IMR-90 (cell line): ENCODE measurements at places on chromosomes 16 and 17.

- DNase-seq: peak; percentile 20
Measured at GRCh38 chr16:88009563-88010342, 58.5 kb downstream of the BANP start.

- no peak for DNase-seq
Measured at GRCh38 chr17:60751884-60752283, 74.2 kb downstream of the BCAS3 start.

GRCh38 chr17:58328195-58329034 is at the start of gene TSPOAP1:
TSPOAP1 (minus strand) TSS chr17:58328795; CDS start chr17:58327920, 875 bp downstream.
- DNase-seq: no peak

DNA sequence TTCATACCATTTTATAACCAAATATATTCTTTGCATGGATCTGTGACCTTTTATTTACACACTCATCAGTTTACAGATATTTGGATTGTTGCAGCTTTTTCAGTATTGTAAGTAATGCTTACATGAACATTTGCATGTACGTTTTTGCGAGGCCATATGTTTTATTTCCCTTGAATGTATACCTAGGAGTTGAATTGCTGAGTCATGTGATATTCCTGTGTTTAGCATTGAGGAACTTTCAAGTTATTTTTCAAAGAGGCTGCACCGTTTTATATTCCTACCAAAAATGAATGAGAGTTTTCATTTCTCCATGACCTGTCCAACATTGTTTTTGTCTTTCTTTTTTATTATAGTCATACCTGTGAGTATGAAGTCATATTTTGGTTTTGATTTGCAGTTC is 392.1 kb downstream of the CNTNAP4 start:
- no peak for DNase-seq

- no peak for DNase-seq
Measured at GRCh38 chr16:88536510-88536909, 33.7 kb upstream of the ZC3H18 start.

DNA sequence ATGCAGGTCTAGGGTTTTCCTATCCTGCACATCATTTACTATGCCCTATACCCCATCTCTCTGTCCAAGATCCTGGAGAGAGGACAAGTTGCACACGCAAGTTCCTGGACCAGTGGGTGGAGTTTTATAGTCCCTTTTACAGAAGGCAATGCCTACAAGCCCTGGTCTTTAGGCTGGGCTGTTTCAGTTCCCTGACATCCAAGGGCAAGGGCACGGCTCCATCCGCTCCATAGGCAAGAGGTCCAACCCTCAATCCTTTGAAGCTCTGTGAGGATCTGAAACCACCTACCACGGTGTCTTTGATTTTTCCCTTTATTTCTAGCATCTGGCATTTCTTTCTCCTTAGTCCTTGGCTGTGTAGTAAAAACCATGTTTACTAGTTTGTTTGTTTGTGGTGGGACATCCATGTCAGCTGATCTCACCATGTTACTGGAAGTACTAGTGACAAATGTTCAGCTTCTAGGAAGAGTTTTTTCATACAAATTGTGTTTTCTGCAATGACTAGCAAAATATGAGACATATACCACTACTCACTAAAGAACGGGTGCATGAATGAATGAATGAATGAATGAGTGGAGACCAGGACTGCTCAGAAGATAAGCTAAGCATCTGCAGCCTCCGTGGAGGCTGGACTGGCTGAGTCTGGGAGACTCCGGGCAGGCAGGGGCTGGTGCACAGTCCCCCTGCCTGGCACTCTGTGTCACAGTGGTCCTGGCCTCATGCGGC is 359.4 kb downstream of the SLC39A11 start:
- DNase-seq: no peak

GRCh38 chr17:8844229-8845218 is 22.9 kb downstream of the PIK3R6 start:
- no peak for DNase-seq

DNA sequence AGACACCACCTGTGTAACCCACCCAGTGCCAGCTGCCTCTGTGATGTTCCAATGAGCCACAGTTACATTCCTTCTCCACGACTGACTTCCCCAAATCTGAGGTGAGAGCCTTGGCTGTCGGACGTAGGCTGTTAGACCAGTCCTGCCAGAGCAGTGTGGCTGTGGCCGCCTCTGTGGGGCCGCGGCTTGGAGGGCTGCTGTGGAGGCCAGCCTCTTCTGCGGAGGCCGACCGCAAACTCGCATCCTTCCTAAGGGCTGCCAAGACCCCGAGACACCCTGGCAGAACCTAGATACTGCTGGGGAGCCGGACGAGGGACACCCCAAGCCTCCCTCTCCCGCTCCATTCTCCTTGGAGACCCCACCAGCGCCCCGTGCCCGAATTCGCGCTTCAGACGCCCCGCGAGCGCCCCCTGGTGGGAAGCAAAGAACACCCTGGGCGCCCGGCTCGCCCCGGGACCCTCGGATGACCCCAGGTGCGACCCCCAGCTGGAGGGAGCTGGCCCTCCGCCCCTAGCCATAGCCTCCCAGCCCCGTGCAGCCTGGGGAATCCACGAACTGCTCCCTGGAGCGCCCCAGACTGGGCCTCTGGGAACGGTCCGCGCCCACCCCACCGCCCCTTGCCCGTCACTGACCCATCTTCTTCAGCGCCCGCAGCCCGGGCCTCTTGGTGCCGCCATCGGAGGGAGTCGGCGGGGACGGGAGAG is 547 bp downstream of the PLCD3 start:
- no peak for DNase-seq

- DNase-seq: peak; percentile 95
Measured at GRCh38 chr16:27475561-27475960, 73.6 kb downstream of the IL21R start.

- no peak for DNase-seq
Measured at GRCh38 chr16:66066404-66066803, 300.1 kb upstream of the CDH5 start.

DNA sequence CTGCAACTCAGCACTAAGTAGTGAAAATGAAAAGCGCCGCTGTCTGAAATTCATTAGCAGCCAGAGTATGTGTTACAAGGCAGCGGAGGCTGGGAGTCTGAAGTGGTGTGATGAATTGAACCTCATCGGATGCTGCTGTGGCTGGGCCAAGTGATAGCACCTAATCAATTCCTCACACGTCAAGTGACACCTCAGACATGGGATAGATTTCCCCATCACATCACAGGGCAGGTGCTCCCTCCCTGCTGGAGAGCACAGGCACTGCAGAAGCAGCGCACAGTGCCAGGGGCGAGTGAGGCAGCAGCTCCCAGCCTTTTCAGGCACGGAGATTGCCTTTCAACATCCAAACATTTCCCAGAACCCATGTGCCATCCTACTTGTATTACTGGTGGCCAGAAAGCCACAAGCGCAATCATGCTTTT is 32.2 kb downstream of the DRC3 start:
- DNase-seq: no peak

- no peak for DNase-seq
Measured at GRCh38 chr17:200586-200985, 19.1 kb upstream of the DOC2B start.

DNA sequence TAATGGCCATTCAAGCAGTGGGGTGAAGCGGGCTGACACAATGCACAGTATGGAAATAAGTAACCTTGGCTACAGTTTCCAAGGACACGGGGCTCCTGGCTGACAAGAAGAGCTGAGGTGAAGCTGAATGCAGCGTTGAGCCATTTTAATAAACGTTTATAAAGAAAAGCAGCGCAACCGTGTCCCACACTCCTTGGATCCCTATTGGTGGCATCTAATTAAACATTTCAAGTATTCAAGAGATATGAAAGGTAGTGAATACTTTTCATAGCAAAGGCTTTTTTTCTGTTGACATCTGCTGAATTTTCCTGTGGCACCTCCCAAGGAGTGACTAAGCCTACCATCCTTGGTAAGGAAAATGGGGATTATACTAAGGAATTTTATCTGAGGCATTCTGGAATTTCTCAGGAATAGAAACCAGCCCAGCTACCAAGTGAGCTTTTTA is 26.5 kb downstream of the DUSP14 start:
- DNase-seq: peak; percentile 50

DNA sequence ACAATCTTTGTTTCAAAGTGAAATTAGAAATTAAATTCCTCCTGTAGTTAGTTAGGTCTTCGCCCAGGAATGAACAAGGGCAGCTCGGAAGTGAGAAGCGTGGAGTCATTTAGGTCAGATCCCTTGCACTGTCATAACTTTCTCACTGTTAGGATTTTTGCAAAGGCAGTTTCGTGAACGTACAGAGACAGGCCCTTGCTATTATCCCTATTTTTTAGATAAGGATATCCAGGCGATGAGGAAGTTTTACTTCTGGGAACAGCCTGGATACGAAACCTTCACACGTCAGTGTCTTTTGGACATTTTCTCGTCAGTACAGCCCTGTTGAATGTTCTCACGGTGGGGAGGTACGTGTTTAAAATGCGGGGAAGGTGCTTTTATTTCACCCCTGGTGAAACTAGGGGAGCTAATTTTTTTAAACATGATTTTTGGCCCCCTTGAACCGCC is 318 bp upstream of the RBL2 start:
- peak; percentile 3 for DNase-seq

DNA sequence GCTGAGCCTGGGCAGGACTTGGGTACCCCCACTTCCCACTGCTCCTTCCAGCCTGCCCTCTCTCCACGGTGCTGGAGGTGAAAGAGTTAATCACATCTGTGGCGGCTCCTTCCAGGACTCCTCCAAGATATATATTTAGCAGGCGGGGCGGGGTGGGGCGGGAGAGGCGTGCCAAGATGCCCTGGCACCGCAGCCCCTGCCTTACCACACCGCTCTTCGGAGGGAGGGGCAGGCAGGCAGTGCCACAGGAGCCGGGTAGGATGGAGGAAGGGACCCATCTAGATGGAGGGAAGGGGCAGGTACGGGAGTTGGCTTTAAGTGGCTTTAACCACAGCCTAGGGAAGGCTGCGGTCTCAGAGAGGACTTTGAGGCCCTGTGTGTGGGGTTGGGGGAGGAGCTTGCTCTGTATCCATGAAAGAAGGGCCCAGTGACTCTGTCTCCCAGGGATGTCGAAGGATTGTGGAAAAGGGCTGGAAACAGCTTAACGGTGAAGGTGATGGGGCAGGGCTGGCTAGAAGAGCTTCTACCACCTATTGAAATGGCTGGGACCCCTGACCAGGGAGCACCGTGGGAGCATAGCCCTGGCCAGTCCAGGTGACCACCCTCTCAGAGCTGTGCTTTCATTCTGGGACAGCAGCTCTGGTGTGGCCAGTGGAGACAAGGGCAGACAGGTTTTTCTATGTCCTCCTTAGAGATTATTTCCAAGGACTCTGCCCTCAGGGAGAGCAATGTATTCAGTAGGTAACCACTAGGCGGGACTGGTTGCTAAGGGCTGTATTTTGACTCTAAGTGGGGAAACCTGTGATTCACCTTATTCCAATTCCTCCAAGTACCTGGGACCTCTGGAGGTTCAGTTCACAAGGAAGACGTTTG is 13.0 kb downstream of the GPR142 start:
- no peak for DNase-seq

DNA sequence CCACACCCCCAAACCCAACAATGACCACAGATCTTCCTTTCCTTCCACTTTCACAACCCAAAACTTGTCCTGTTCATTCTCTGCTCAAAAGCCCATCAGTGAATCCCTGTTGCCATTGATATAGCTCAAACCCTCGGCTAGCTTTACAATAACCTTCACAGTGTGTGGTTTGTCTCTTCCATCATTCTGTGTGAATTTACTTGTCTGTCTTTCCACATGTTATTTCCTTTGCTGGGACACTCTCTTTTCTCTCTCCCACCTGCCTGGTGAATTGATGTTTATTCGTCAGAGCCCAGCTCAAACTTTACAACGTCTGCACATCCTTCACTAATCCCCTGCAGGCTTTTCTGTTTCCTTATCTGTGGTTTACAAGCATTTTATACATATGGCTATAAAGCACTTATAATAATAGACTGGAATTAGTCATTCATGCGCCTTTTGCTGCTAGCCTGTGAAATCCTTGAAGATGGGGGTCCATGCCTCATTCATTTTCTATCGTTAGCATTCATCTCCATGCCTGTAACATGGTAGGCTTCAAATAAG is 114.4 kb downstream of the CDH13 start:
- DNase-seq: peak; percentile 58

DNA sequence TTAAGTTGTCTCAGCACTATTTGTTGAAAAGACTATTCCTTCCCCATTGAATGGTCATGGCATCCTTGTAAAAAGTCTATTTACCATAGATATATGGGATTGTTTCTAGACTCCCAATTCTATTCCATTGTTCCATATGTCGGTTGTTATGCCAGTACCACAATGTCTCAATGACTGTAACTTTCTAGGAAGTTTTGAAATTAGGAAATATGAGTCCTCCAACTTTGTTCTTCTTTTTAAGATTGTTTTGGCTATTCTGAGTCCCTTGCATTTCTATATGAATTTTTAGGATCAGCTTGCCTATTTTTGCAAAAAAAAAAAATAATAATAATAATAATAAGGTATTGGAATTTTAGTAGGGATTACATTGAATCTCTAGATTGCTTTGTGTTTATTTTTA is 43.0 kb upstream of the ABCA3 start:
- DNase-seq: no peak

- no peak for DNase-seq
Measured at GRCh38 chr17:16211590-16211989, 3.7 kb downstream of the NCOR1 start.

- no peak for DNase-seq
Measured at GRCh38 chr17:36124879-36125824, 21.5 kb downstream of the CCL4 start.

DNA sequence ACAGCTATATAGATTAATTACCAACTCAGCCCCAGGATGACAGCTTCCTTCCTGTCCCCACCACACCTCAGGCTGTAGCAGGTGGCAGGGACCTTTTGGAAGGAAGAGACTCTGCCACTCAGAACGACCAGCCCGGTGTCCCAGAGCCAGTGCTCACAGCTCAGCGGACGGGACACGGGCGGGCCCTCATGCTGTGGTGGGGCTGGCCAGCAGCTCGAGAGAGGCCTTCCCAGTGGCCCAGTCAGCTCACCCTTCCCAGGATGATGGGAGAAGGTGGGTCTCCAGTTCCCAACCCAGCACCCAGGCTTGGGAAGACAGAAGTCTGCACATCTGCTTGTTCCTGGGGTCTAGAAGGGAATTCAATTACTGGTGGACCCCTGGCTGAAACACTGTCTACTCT is 10.5 kb downstream of the NUDT16L1 start:
- no peak for DNase-seq

- DNase-seq: no peak
Measured at GRCh38 chr16:89094252-89094879, 714 bp downstream of the ACSF3 start.

- DNase-seq: peak; percentile 21
Measured at GRCh38 chr16:27703545-27703944, 153.6 kb downstream of the KATNIP start.

- DNase-seq: no peak
Measured at GRCh38 chr17:62933501-62934385, 32.3 kb upstream of the TANC2 start.

- no peak for DNase-seq
Measured at GRCh38 chr17:45227101-45227925, 5.6 kb downstream of the FMNL1 start.
